ENCODE measurements at places on chromosomes 12 and 14. TPM values are rescaled to one million over a fixed set of nuclear protein-coding genes. Genes with fewer than 3 reads are reported as not detected.

CINP gene
- total RNA-seq: 30.9 TPM

MYO1H gene
- 0.20 TPM for total RNA-seq

DNA sequence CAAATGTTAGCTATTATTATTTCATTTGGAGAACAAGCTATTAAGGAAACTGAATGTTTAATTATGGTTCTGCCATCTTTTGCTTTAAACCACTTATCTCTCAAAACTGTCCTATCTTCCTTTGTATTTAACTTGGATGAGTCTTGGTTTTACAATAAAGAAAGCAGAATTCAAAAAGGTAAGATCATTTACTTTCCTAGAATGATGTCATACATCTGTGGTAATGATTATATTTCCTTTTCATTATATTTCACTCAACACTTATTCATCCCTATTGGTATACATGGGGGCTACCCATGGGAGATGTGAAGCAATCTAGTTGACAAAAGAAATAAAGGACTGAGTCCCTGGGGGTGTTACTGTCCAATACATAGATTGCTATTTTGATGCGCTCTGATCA is 456.7 kb downstream of the ZFP36L1 start:
- DNase-seq: no peak

- no peak for DNase-seq
These were observed 230.2 kb downstream of the VRK1 start for GRCh38 chr14:97027256-97027999.

GRCh38 chr12:2580821-2581220 is 213.9 kb upstream of the FKBP4 start:
- no peak for DNase-seq

DNA sequence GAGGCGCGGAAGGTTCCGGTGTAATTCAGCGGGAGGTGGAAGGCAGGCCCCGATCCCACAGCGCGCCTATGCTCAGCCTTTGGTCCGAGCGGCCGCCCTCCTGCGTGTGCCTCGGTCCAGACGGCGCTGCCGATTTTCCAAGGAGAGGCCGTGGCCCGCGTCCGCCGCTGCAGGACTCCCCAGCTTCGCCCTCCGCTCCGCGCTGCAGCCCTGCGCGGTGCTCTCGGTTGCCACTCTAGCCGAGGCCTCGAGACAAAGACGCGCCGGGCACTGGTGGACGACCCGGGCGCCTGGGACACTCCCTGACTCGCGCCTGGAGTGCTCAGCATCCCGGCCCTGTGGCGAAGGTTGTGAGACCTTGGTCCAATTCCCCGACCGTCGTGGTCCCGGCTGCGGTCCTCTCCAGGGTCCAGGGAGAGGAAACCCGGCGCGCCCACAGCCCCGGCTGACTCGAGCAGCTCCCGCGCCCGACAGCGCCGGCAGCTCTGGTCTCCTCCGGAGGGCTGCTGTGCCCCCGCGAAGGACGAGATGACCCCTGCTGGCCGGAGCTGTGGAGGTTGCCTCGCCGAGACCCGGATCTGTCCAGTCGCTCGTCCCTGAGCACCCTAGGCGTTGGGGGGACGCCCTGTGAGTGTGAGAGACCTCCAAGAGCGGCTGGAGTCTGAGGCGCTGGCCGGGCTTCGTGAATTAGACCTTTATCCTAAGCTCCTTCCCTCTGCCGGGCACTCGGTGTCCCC is 6.5 kb downstream of the HOXC12 start:
- no peak for DNase-seq

- no peak for DNase-seq
These were observed 137.8 kb upstream of the GSC start for GRCh38 chr14:94907626-94908261.
